ENCODE measurements at places on chromosomes 12 and 14.

DNA sequence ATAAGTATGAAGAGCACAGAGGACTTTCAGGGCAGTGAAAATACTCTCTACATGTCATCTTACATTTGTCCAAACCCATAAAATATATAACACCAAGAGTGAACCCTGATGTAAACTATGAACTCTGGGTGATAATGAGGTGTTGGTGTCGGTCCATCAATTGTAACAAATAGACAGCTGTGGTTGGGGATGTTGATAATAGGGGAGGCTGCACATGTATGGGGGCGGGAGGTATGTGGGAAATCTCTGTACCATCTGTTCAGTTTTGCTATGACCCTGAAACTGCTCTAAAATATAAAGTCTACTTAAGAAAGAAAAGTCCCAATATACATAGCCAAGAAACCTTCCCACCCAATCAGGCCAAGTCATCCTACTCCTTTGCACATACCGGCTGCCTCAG lies 88.5 kb downstream of the GPR135 start:
- DNase-seq: no peak

DNA sequence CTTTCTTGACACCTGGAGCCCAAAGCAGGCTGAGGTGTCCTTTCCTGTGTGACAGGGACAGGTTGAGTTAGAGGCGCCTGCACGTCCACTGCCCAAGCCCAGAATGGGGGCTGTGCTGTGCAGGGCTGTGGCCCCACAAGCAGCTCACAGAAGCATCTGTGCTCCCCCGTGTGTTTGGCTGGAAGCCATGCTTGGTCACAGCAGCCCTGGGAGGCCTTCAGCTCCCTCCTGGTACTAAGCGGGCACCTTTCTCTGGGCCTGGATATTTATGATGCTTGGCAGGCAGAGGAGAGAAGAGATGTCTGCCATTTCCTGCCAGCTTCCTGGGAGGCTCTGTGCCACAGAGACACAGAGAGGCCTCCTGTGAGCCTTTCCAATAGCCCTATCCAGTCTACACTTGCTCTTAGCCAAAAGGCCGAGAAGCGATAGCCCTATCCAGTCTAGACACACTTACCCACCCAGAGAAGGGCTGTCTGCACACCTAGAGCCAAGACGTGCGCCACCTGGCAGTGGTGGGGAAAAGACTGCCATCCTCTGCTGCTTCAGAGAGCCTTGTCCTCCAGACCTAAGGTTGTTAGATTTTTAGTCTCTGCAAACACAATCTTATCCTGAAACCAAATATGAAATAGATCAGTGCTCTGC lies 117.4 kb downstream of the GCH1 start:
- no peak for DNase-seq

GRCh38 chr12:73308747-73309146 lies 1036.6 kb downstream of the TRHDE start:
- no peak for DNase-seq

GRCh38 chr12:121793440-121793837 lies at the start of gene RHOF:
TSS of gene RHOF (minus strand) at chr12:121793688. CDS start at chr12:121793633, 55 bp downstream.
- no peak for DNase-seq

DNA sequence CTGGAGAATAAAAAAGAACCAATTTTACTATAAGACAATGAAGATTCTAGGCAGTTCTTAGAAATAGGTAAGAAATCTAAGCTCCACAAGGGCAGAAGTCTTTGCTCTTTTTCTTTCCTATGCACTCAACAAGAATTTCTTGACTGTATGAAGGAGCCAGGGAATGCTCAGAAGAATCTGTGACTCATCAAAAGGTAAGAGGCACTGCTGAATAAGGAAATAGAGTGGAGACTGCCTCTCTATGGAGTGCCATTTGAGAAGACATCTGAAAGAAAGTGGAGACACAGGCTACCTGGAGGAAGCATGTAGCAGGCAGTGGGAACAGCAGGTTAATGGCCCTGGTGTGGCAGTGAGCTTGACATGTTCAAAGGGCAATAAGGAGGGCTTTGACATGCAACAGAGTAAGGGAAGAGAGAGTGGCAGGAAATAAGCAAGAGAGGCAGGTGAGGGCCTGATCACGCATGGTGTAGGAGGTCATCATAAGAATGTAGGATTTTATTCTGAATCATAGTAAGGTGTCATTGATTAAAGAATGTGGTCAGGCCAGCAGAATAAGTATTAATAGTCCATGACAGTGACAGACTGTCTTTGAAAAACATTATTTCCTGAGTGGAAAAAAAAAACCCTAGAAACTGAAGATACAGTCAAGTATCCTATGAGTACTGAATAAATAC lies 446.7 kb upstream of the GARIN6 start:
- DNase-seq: no peak

- no peak for DNase-seq
Measured at GRCh38 chr12:28268608-28269229, 78.5 kb downstream of the CCDC91 start.

DNA sequence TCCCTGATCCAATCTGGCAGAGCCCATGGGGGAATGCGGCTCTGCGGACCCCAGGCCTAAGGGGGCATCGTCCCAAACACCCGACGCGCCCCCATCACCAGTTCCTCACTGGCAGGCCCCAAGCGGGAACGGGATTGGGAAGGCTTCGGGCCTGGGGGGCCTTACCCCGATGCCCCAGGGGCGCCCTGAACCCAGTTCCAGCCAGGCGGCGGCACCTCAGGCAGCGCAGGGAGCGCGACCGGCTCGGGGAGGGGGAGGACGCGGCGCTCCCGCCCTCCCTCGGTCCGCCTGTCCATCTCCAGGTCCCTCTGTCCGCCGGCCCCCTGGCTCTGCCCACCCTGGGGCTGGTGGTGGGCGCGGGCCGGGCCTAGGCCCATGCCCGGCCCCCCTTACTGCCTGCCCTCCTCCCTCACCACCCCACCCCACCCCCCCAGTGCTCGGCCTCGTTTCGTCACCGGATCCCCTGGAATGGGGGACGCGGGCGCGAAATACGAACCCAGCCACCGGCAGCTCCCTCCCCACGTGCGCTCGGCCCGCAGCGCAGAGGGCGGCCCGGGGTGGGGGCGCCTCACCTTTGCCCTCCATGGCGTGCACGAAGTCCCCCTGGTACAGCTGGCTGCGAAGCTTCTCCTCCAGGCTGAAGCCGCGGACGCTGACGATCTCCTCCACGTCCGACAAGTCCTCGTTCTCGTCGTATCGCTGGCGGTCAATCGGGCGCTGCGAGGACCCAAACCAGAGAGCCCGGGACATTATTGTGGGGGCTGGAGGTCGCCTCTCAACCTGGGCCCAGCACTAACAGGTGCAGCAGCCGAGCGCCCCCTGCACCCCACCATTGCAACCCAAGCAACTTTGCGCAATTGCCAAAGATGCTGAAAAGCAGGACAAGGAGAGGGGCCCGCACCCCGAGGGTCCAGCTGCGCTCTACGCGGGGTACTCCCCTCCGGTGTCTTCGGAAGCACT lies 2.3 kb downstream of the KDM2B start:
- DNase-seq: no peak

All from stimulated activated CD8-positive, alpha-beta memory T cell treated with anti-CD3 and anti-CD28 coated beads, Interleukin-2, amount 100 ng/mL, for 1 hour (primary cell).